ENCODE measurements at places on chromosomes 5 and 9.

DNA sequence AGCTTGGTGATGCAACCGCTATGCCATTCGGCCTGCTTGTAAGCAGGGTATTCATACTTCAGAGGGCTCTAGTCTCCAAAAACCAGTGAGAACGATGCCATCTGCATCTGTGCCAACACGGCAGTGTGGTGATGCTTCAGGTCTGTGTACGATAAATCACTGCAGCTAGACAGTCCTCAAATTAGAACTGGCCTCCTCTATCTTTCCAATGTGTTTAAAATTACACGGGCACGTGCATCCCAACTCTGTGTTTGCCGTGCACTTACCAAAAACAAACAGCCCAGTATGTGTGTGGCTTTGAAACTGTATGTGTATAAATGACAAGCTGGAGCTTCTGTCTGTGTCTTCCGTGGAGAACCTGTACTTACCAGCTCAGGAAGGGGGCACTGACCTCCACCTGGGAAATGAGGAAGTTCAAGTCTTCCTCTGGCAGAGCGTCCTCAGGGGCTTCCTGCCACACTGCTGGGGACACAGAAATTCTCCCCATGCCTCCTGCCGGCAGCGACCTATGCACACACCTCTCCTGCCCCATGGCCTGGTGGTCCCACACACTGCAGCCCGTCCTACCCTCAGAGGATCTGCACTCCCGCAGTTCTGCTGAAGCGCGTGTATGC, 12.3 kb downstream of the MED10 start:
- DNase-seq: no peak

DNA sequence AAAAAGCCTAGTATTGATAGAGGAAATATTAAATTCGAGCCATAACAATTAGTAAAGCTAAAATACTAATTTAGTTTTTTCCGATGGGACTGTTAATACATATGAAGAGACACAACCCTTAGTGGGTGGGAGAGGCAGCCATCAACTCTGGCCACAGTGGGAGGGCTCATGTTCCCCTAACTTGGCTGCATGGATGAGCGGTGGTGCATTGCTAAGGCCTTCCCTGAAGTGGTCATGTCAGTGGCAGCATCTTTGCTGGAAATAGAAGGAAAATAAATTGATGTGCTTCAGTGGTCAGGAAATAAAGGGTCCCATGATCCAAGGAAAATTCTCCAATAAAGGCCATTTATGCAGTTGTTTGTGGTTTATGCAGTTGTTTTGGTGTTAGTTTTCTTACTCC, 33.9 kb upstream of the F2RL2 start:
- DNase-seq: no peak

GRCh38 chr5:42950116-42950455, 90.0 kb downstream of the ANXA2R start:
- no peak for DNase-seq

GRCh38 chr5:56506211-56506965, 273.3 kb upstream of the ANKRD55 start:
- no peak for DNase-seq

- no peak for DNase-seq
Observed at GRCh38 chr9:123359546-123359945, 3.5 kb downstream of the CRB2 start.

DNA sequence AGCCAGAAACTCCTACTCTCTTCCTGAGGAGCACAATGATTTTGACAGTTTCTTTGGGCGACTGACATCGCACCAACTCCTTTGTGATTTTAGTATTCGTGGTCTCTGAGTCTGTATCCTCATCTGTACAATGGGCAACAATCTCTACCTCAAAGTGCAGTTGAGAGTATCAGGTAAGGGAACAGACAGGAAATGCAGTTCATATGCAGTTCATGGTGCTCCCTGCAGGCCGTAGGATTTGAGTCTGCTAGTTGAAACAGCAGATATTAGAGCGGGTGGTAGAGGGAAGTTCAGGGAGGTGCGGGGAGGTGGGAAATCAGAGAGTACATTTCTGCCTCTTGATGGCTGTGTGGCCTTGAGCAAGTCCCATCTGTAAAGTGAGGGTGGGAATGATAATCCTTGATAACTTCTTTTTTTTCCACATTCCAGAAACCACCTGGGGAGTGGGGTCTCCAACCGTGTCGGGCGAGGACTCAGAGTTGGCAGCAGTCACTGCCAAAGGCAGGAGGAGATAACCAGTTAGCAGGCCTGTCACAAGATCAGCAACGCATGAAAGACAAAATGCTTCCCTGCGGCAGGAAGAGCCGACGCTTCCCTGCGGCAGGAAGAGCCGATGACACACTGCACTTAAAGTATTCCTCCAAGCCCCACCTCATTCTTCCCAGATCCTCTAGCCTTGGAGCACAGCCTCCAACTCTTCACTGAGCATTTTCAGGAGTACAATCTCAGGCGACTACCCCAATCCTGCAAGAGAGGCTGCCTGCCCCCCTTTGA, 6.0 kb upstream of the NEK6 start:
- no peak for DNase-seq

DNA sequence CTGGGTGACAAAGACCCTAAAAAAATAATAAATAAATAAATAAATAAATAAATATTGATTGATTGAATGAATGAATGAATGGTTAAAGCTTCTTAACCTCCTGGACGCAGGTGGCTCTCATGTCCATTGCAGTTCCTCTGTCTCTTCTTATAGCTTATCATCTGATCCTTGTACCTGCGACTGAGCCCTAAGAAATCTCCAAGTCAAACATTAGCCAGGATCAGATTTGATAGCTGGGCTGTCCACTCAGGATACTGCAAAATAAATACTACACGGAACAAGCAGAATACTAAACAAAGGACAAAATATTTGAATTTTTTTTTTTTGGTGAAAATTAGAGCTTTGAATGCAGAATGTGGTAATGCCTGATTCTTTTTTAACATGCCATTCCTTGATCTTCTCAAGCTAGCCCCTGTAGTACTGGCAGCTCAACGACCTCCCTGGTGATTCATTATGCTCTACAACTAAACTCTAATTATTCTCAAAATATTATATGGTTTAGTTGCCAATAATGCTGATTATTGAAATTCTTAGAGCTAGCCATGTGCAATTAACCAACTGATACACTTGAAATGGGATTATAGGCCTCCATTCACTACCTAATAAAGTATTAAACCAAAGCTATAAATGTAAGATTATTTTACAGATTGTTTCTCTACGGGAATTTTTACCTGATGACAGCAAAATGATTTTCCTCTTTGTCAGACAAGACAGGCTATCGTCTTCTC, 9.9 kb upstream of the TMEM245 start:
- no peak for DNase-seq

DNA sequence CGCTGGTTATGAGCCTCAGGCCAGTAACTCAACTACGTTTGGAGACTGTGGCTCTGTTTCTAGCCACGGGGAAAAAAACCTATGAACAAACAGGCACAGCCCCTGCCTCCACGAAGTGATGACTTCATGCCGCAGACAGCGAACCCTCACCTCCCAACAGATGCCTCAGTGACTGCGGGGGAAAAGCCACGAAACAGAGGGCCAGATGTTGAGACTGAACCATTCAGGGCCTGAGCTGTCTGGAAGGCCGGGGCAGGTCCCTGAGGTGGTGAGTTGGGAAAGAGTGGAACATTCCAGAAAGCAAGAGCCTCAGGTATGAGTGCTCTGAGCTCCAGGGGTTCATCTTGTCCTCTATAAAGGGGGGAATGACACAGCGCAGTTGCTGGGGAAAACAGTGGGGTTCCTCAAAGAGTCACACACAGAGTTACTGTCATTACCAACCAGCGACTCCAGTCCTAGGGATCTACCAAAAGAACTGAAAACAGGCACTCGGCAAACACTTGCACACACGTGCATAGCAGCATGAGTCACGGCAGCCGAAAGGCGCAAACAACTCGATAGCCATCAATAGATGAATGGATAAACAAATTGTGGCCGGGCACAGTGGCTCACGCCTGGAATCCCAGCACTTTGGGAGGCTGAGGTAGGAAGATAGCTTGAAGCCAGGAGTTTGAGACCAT, 15.3 kb downstream of the PLPP7 start:
- no peak for DNase-seq

DNA sequence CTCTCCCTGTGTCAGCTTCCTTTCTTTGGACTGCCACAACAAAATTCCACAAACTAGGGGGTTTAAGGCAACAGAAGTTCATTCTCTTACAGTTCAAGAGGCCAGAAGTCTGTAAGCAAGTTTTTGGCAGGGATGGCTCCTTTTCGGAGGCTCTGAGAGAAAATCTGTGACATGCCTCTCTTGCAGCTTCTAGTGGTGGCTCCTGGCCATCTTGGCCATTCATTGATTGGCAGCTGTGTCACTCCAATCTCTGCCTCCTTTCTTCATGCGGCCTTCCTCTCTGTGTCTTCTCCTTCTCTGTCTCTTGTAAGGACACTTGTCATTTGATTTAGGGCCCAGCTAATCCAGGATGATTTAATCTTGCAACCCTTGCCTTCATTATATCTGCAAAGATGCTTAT, 2.0 kb upstream of the NEUROG1 start:
- DNase-seq: no peak

- no peak for DNase-seq
Observed at GRCh38 chr9:109426626-109427402, 71.3 kb downstream of the PTPN3 start.

GRCh38 chr5:31232273-31232888, 38.9 kb downstream of the CDH6 start:
- no peak for DNase-seq

DNA sequence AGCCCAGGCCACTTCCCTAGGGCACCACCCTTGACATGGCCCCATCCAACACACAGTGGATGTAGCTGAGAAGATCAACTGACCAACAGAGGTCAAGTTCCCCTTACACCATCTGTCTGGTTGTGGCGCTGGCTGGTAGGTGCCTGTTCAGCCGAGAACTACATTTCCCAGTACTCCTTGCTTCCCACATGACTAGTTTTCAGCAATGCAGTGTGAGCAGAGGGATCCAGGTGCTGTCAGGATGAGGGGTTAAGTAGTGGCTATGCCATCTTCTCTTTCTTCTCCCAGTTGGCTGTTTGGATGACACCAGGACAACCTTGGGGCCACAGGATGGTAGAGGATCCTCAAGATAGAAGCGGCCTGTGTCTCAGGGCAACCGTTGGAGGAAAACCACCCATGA, 48.6 kb upstream of the SH3PXD2B start:
- DNase-seq: no peak

DNA sequence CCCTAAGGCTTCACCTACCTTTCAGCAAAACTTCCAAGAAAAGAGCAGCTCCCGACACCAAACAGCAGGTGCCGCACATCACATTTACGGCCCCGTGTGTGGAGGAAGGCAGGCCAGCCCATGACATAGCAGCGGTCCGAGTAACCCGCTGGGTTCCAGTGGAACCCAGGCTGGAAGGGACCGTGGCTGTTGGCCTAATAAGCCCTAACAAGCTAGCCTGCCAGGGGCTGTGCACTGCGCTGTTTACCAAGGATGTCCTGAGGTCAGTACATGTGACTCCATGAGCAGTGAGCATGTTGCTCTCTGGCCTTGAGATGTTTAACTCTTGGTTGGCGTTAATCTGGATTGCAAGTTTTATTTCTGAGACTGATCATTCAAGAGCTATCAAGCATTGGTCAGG, 131.5 kb downstream of the FSTL4 start:
- DNase-seq: no peak

DNA sequence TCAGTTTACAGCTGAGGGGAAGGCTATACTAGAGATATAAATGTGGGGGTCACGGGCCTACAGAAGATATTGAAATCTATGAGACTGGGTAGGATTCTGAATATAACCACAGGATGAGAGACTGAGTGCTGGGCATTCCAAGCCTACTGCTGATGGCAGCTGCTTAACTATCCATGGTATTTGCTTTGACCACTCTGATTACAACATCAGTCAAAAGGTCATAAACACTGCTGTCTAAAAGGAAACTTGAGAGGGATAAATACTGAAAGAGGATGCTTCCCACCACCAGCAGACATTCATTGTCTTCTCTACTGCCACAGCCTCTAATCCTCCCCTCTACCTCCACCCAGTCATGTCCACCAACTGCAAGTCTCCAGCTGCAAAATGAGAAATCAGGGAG, 3.8 kb downstream of the ZNF622 start:
- DNase-seq: no peak
